Stromal cell of bone marrow (primary cell): ENCODE measurements at places on chromosomes 5 and 9.

GRCh38 chr5:83718195-83718825 is 2.3 kb downstream of the HAPLN1 start:
- peak; percentile 44 for DNase-seq

- DNase-seq = no peak
Measured at GRCh38 chr9:83511051-83511450, 27.1 kb downstream of the FRMD3 start.

GRCh38 chr5:116563736-116564308 is 10.8 kb downstream of the SEMA6A start:
- DNase-seq = no peak

GRCh38 chr5:157212307-157212706 is 31.7 kb downstream of the ITK start:
- DNase-seq = no peak

DNA sequence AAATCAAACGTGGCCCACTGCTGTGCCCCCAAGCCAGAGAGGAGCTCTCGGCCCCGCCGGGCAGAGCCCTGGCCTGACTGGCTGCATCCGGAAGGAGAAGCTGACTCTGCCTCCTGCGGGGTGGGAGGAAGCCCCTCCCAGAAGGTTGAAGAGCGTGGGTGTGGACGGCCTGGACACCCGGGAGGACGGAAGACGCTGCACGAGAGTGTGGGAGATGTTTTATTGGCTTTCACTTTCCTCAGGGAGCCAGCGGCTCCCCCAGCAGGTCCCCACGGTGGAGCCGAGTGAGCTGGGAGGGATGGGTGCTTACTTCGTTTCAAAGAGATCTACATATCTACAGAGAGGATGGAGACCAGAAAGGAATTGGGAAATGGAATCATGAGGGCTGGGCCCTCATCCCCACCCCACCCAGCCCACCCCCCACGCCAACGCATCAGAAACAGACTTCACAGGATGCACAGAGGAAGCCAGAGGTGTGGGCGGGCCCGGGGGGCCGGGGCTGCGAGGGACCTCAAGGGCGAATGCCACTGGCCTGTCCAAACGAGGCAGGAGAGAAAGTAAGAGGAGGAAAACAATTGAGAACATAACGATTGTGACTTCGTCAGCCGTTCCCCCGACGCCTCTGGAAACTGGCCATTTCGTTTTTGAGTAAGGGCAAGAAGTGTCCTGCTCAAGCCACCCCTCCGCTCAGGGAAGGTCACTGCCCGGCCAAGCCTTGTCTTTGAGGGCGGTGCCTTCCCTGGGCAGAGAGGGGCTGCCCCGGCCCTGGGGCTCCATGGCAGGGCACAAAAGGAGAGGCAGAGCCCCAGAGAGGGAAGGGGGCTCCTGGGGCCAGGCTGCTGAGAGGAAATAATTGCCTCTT is 32.1 kb downstream of the FAM163B start:
- DNase-seq = no peak

DNA sequence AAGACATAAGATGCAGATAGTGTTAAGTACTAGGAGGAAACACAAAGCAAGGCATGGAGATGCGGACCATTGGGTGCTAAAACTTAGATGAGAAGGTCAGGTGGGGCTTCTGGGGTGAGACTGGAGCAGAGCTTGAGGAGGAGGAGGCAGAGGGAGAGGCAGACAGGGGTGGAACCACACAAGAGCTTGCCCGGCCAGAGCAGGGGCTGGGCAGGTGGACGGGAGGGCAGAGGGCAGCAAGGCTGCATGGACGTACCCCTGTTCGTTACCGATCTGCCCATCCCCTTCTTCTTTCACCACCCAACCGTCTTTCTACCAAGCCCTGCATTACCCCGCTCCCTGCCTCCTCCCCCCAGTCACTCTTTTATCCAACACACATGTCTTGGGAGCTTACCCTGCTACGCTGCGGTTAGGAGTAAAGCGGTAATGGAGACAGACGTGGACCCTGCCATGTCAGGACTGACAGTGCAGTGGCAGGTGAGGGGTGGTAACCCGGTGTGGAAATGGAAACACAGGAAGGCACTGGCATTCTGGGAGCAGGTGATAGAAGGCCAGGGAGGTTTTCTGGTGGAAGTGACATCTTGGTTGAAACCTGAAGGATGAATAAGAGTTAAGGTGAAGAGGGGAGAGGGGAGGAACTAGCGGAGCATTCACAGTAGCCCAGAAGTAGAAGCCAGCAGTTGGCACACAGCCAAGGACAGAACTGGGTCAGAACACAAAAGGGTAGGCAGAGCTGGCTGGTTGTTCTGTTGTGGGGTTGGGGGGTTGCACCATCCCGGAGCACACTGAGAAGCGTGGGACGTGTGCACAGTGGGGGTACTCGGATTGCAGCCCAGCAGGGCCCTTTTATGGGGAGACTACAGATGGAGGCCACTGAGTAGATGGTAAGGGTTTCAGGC is 167.2 kb downstream of the CACNA1B start:
- no peak for DNase-seq

- no peak for DNase-seq
Measured at GRCh38 chr5:138543730-138544104, 681 bp upstream of the ETF1 start.

DNA sequence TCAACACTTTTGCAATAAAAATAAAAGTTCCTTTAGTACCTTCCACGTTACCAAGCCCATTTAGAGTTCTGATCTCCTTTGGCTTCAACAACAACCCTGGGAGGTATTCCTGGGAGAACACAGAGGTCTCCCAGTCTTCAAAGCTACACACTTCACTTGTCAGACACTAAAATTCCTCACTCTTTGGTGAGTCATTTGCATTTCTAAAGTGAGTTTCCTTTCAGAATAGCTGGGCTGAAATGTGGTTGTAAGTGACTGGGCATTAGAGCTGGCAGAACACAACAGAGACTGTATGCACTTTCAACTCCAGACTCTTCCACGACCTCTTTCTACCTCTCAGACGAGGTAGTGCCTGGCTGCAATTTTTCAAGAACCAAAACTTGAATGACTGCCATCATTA is 11.5 kb upstream of the F2RL1 start:
- DNase-seq = peak; percentile 55

DNA sequence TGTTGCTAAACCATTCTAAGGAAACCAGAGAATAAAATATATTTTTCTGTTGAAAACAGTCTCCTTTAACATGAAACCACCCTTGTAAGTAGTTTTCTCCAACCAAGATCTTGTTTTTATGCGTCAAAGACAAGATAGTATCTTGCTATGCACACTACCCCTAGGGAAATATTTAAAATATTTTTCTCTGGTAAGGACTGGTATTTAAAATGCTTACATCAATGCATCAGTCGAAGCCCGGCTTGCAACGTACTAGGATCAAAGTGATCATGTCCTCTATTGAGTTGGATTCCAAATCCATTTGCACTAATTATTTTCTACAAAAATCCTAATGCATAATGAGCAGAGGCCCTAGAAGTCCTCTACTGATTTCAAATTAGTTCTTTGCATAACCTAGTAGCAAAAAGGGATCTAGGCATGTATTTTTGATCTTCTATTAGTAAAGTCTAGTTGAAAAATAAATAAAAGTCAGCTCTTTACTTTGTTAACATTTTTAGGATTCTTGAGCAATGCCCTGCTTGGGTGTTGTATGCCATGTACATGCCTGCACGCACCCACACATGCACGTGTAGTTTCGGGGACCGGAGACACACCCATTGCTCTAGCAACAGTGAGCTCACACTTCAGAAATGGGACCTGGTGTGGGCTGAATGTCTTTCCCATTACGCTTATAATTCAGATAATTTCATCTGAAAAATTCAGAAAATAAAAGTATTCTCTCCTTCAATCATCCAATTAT is 165.0 kb upstream of the GPR151 start:
- no peak for DNase-seq

- DNase-seq = no peak
Measured at GRCh38 chr5:2128686-2129355, 246.1 kb upstream of the IRX4 start.

DNA sequence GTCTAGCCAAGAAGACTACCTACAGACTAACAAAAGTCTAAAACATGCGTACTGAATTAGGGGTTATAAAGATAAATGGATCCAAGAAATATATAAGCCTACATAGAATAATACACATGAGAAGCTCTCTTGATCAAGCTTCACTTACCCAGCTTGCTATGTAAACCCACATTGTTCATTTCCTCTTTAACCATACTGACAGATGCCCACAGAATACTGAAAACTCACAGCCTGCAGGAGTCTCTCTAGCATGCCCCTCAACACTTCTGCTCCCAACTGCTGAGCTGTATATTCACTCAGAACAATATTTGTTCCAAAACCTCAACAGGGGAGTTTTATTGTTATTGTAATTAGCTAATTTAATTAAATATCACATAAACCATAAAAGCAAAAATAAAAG is 52.4 kb downstream of the RFX3 start:
- DNase-seq = no peak

- DNase-seq = peak; percentile 53
Measured at GRCh38 chr5:100464418-100464817, 70.8 kb upstream of the FAM174A start.

DNA sequence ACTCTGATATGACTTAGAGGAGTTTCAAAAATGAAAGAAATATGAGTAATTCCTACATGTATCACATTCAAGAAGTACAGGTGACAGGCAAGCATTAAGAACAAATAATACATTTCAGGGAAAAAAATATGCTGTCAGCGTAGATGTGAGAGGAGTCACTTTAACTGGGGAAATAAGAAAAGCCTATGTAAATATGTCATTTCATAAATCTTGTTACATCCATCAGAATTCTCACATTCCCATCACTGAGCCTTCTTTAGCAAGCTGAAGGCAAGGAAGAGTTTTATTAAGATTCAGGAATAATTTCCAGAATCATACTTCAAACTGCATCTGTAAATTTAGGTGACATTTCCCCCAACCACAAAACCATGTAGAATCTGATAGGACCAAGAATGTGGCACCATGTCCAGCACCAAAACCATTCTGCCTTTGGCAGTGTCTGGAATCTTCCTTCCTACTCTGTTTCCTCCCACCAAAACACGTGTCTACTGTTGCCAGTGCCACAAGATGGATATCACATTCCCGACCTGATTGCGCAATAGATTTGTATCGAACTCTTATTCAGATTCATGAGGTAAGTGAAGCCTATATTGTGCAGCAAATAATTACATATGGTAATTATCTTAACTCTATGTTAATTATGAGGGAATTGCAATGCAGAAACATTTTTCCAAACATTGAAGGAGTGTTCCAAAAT is 690.9 kb downstream of the ISL1 start:
- DNase-seq = no peak

- DNase-seq = no peak
Measured at GRCh38 chr9:71058660-71059059, 62.8 kb downstream of the TRPM3 start.

DNA sequence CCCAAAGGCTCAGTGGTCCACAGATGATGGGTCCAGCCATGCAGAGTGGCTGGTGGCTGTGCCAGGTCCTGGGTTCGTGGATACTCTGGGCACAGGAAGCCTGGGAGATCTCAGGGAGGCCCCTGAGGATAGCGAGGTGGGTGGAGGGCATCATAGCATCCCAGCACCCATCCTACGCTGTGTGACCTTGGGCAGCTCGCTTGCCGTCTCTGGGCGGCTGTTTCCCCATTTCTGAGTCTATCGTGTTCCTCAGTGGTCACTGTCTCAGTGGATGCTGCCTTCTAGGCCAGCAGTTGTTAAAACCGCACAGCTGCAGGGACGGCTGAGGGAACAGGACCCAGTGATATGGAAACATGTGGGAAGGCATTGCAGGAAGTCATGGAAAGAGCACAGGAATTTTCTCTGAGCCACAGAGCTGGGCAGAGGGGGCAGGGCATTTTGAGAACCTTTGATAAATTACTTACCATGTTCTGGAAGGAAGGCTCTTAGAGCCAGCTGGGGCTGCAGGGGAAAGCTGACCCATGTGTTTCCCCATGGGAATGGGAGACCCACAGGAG is 86.4 kb upstream of the COL5A1 start:
- DNase-seq = no peak

GRCh38 chr9:133463234-133463863 is 3.6 kb downstream of the CACFD1 start:
- no peak for DNase-seq
